Activated naive CD4-positive, alpha-beta T cell treated with anti-CD3 and anti-CD28 coated beads for 36 hours (primary cell): ENCODE measurements at places on chromosomes 12 and 14.

- DNase-seq: no peak
These were observed 54.9 kb upstream of the GNG2 start for GRCh38 chr14:51805541-51805940.

- peak; percentile 61 for DNase-seq
These were observed at the start of gene INSM2 for GRCh38 chr14:35533357-35534207. Gene INSM2, plus strand, starts transcription at chr14:35534164. Its CDS starts 89 bp downstream, at chr14:35534253.

GRCh38 chr12:50536831-50537537 lies 32.2 kb downstream of the DIP2B start:
- no peak for DNase-seq

DNA sequence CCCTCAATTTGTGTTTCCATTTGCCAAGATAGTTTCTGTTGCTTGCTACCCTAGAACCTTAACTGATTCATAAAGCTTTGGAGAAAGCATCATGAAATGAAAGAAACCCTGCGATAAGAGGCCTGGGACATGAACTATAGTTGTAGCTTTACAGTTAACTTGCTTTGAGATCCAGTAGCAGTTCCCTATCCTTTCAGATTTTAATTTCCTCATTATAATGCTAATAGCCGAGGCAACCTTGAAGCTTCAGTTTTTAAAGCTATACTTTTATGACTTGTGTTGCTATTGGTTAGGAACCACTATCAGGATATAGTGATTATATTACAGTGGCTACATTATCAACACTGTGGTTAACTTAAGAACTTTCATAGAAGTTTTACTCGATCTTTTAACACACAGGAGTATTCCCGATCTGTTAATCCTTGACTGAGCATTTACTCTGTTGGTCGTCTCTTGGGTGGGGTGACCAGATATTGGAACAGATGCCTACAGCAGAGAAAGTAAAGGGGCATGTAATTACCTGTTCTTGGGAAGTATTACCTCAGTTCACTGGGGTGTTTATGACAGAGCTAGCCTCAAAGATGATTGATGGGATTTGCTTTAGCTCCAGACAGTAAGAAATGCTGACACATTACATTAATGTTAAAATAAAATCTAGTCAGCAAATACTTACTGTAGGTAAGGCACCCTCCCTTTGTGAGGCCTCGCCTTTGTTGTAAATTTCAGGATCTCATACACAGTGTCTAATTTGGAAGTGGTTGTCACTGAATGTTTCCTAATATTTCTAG lies 86.2 kb upstream of the CSRP2 start:
- no peak for DNase-seq

DNA sequence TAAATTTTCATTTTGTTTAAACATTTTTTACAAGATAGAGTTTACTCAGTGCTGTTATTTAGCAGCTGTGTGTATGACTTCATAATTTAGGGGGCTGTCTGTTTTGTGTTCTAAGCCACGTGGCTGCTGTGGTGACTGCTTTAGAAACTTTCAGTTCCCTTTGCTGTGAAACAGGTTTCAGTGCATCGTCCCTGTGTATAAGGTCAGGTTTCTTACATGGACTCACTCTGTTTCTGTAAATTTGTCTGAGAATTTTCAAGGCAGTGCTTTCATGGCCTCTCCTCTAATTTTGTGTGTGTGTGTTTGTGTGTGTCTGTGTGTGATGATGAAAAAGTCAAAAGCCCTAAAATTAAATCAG lies 32.4 kb downstream of the BICD1 start:
- peak; percentile 74 for DNase-seq

GRCh38 chr12:113990250-113991223 lies 24.4 kb upstream of the RBM19 start:
- DNase-seq: no peak

DNA sequence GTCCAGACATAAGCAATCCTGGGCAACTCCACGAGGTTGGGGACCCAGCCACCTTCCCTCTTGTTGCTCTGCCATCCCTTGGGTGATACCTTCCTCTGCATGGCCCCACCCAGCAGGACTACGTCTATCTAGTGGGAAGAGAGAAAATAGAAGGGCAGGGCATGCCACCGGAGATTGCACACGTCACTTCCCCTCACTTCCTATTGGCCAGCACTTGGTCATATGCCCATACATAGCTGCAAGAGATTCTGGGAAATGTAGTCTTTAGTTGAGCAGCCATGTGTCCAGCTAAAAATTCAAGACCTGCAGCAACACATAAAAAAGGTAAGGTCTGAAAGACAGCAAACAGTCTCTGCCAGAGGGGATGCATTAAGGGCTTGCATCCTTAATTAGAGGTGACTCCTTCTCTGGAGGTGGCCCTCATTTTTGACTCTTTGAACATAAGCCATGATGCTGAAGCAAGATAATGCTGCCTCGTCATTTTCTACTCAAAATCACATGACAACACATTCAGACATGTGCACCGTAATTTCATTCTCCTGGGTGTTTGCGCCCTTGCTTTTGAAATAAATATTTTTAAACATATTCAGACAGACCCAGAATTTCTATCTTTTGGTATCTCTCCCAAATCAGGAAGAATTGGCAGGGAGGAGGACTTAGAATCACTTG lies 91.8 kb upstream of the PWP1 start:
- DNase-seq: no peak

DNA sequence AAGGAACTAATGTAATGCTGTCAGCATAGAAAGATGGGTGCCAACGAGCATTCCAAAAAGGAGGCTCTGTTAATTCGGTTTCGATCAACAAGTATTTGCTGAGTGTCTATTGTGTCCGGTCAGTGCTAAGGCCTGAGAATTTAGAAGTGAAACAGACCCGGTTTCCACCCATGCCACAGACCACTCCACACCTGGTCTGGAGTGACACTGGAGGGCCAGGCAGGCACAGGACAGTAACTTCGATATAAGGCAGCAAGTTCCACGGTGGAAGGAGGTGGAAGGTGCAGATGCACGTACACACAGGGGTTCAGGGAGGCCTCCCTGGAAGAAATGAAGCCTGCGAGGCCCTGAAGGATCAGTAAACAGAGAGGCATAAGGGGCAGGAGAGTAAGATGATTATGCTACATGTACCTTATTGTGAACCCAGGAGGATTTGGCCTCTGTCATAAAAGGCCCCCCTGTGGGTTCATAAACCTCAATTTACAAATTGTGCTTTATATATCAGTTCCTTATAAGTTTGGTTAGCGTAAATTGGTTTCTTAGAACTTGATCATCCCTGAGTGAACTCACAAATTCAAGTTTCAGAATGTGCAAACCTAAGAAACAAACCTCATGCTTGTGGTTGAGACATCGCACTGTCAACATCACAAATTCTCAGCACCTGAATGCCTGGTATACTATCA lies 25.9 kb downstream of the SSH1 start:
- DNase-seq: no peak

- DNase-seq: no peak
These were observed 82.6 kb downstream of the DUSP16 start for GRCh38 chr12:12480074-12480473.

DNA sequence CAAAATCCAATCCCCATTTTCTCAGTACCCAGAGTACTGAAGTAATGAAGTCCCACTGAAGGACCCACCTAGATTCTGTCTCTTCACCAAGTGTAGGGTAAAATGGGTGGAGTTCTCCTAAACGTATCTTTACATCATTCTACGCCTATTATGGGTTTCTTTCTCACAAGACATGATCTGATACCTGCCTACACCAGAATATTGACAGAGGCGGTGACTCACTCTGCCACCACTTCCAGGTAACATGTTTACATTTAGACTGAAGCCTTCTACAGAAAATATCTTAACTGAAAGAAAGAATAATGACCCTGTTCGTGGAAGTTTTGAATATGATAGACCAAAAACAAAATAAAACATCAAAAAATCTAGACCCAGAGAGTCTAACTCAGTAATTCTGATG lies 89.8 kb downstream of the BTG1 start:
- DNase-seq: peak; percentile 84

DNA sequence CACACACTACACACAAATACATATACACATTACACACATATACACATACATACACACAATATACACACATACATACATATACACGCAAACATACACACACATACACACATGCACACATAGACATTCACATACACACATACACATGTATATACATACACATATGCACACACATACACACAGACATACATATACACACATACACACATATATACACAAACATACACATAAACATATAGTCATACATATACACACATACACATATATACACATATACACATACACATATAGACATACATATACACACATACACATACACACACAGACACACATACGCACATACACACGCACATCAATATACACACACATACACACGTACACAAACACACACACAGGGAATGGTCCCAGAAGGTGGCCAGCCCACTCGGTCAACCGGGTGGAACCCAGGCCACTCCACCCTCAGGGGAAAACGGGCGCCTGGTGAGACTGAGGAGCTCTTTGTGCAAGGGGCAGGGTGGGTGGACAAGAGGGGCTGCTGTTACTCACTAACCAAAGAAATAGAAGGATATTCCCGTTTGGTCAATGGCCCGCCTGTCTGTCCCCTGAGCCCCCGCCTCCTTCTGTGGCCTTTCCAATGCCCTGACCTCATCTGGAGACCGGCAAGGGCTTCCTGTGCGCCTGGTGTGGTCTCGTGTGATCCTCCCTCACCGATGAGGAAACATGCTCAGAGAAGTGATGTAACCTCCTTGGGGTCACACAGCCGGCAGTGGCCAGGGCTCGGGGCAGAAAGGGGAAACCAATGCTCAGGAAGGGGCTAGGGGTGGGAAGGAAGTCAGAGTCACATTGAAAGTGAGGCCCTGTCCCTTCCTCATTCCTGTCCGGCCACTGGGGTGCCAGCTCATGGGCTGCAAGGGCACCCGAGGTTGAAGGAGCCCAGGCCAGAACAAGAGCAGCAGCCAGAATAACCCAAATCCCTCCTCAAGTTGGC lies 5.3 kb downstream of the TRPV4 start:
- DNase-seq: no peak

DNA sequence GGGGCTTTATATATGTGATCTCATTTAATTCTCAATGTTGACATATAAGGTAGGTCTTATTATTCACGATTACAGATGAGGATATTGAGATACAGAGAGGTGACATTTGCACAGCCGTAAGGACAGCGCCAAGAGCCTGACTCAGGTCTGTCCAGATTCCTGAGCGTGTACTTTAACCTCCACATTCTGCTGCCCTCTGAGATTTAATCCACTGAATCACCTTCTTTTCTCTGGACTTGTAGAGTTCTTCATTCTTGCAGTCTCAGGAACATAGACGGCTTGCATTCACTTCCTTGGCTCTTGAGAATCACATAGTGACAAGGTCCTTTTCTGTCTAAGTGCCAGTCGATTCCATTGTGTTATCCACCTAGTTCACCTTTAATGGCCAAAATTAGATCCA lies 141.0 kb upstream of the ARHGAP5 start:
- no peak for DNase-seq

- no peak for DNase-seq
These were observed 93.0 kb downstream of the TRHDE start for GRCh38 chr12:72365151-72365550.

- DNase-seq: no peak
These were observed 152.2 kb upstream of the PARP11 start for GRCh38 chr12:4025181-4026019.

- DNase-seq: no peak
These were observed 190.7 kb upstream of the BMP4 start for GRCh38 chr14:54147282-54147681.

DNA sequence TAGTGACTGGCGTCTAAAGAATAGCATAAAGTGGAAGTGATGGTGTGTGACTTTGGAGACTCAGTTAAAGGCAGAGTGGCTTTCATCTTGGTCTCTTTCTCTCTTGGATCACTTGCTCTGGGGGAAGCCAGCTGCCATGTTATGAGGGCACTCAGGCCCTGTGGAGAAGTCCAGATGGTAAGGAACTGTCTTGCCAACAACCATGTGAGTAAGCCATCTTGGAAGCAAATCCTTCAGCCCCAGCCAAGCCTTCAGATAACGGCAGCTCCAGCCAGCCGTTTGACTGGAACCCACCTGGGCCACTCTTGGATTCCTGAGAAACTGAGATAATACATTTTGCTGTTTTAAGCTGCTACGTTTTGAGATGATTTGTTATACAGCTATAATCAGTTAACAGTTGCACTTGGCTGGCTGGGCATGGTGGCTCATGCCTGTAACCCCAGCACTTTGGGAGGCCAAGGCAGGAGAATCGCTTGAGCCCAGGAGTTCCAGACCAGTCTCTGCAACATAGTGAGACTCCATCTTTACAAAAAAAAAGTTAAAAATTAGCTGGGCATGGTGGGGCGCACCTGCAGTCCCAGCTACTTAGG lies 7.7 kb upstream of the LRRC23 start:
- no peak for DNase-seq

- DNase-seq: no peak
These were observed 340.2 kb downstream of the SEC23A start for GRCh38 chr14:38762845-38763244.

DNA sequence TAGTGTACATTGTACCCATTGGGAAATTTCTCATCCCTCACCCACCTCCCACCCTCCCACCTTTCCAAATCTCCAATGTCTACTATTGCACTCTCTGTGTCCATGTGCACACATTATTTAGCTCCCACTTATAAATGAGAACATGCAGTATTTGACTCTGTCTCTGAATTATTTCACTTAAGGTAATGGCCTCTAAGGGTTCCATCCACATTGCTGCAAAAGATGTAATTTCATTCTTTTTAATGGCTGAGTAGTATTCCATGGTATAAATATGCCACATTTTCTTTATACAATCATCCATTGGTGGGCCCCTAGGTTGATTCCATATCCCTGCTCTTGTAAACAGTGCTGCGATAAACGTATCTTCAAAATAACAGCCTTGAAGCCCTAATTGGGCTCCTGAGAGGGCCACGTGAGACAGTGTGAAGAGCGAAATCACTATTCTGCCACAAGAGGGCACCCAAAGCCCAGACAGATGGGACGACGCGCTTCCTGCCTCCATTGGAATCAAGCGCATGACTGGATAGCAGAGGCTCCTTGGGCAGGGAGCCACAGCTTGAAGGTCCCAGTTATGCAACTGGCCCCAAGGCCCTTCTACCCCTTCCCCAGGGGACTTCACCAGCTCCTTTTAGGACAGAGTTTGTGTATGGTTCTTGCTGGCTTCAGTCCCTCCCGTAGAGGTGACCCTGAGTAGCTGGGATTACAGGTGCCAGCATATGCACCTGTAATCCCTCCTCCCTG lies 21.3 kb upstream of the CD27 start:
- peak; percentile 88 for DNase-seq

DNA sequence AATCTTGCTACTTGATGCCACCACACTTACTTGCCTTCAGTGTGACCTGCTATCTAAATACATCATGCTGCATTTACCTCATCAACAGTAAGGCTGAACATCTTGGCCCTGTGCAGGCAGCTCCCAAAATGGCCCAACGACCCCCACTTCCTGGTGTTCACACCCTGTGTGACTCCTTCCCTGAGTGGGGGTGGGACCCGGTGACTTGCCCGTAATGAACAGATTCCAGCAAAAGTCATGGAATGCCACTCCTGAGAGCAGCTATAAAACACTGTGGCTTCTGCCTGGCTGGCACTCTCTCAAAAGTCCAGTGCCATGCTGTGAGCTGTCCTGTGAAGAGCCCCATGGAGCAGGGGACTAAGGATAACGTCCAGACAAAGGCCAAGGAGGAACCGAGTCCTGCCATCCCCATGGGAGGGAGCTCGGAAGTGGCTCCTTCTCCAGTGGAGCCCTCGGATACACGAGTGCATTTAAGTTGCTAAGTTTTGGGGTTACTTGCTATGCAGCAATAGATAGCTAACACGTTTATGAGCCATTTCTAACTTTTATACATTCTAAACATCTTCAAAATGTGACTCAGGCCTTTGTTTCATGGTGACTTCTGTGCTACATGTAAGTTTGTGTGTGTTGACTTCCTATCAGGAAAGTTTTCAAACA lies 33.0 kb downstream of the P2RX2 start:
- DNase-seq: no peak
